ENCODE measurements at places on chromosomes 12 and 14.

- DNase-seq = no peak
These were observed 143.5 kb downstream of the PAX9 start for GRCh38 chr14:36805131-36805559.

DNA sequence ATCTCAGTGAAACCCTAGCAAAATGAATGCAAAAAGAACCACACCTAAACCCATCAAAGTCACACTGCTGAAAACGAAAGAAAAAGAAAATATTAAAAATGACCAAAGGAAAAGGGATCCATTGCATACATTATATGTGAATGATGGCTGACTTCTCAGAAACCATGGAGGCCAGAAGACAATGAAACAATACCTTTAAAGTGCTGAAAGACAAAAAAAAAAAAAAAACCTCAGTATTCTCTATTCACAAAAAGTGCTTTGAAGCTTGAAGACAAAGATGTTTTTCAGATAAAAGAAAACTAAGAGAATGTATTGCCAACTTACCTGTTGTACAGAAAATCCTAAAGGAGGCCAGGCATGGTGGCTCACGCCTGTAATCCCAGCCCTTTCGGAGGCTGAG is 4.5 kb upstream of the EVL start:
- no peak for DNase-seq

DNA sequence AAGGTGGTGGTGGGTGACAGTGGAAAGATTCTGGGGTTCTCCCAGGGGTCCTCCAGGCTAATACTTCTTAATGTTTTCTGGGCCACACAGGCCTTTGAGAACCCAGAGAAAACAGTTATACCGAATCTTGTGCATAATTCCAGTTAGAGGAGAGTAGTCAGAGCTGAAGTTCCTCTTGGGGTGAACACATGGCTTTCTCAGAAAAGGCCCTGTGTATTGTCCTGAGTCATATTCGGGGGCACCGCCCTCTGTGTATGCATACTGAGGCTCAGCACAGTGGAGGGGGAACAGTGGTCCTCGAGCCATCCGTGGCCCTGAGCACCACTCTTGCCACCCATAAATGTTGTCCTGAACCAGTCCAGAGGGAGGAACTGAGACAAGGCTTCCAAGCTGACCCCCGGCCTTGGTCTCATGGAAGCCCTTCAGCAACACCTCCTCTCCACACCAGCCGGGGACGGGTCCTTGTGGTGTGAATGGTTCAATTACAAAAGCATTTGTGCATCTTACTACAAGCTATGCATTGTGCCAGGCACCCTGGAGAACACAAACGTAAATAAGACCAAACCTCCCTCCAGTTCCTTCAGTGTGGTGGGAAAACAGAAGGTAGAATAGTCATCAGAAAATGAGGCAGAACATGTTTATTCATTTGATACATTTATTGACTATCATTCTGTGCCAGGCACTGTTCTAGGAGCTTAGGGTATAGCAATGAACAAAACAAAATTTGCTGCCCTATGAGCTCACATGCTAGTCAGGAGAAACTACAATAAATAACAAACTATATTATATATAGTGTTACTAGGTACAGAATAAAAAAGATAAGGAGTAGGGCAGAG is 9.9 kb downstream of the DHRS2 start:
- no peak for DNase-seq

- no peak for DNase-seq
These were observed 424.9 kb downstream of the PDZRN4 start for GRCh38 chr12:41612892-41613557.

GRCh38 chr12:4526923-4527546 is 11.7 kb upstream of the RAD51AP1 start:
- peak; percentile 4 for DNase-seq

GRCh38 chr14:26332966-26333365 is 264.9 kb downstream of the NOVA1 start:
- no peak for DNase-seq

GRCh38 chr12:109591041-109591440 is 17.4 kb downstream of the MVK start:
- DNase-seq = no peak

DNA sequence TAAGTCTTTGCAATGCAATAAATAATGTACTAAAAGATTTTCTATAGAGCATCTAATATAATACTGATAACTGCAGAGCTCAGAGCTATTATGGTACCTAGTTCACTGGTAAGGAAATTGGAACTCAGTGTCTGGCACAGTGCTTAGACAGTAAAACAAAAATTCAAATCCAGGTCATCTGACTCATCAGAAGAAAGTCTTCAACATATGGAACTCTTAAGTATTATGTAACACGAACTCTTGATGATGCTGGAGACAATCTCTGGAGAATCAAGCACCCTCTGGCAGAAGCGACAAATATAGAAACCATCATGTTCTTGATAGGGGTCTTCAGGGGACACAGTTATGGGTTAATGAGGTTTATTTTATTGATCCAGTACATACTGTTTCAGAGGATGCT is 37.3 kb upstream of the TRHDE start:
- peak; percentile 36 for DNase-seq

- no peak for DNase-seq
These were observed 127.1 kb downstream of the FIGNL2 start for GRCh38 chr12:51721282-51721940.

DNA sequence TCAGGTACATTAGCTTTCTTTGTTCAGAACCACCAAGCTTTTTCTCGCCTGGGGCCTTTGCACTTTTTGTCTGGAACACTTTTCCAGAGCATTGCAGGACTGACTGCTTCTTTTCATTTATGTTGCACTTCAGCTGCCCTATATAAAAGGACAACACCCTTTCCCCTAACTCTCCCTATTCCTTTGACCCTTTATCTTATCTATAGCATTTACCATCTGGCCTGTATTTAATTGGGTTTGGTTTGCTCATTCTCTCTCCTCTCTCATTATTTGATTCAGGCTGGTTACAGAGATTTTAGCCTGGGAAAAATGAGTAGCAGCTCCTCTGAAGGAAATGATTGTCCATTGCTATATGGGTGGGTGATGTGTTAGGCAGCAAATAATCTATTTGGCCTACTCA is 165.4 kb downstream of the KICS2 start:
- DNase-seq = no peak

- DNase-seq = no peak
These were observed 187.9 kb downstream of the ETV6 start for GRCh38 chr12:11837216-11837934.

GRCh38 chr12:3281588-3282383 is 204.6 kb downstream of the TSPAN9 start:
- DNase-seq = no peak

DNA sequence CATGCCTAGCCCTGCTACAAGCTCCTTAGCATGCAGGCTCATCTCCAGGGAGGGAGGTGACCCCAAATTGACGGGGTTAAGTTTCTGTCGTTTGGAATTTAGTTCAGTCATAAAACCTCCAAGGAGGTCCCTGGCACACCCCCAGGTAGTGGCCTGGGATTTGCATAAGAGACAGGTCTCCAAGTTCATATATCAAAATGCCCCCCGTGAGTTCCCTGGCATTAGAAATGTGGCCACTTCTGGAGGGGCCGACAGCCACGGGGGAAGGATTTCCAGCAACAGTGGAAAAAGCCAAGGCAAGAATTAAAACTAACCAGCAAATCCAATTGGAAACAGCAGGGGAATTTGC is 228.8 kb downstream of the BCL11B start:
- no peak for DNase-seq

GRCh38 chr12:91819132-91819447 is 326.6 kb downstream of the BTG1 start:
- no peak for DNase-seq

DNA sequence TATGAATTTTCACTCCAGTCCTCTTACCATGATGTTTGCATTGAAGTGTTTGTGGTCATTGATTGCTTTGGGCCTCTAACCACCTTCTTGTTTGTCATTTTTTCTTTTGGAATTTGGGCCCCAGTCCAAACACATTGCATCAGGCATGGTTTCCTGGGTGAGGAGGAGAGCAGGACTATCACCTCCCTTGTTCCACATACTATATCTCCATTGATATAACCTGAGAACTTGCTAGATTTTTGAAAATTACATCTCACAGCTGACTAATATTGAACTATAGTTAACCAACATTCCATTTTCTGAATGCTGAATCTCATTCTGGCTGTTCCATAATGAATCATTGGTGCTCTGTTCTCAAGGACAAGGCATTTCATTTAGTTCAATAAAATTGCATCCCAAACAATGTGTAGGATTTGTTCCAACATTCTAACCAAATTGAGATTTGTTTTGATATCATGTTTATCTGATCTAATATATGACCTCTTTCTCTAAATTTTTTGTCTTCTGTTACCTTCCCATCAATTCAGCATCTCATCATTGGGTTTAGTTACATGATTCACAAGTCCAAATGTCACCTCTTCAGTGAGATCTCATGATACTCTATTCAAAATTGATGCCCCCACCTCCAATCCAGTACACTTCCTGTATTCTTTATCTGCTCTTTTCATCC is 329.0 kb downstream of the ZFP36L1 start:
- no peak for DNase-seq

DNA sequence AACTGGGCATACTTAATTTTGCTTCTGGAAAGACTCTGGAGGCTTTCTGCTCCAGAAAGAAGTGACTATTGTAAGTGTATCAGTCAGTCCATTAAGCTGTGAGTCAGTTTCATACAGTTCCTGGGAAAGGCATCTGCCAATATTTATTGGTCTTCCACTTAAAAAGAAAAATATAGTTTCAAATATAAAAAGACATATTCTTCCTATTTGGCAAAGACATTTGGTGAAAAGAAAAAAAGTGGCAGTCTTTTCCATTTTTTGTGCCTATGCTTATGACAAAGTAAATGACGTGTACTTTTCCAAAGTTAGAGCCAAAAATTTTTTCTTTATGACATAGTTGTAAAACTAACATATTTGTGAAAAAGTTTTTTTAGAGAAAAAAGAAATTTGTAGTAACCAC is 12.3 kb downstream of the TMEM30B start:
- DNase-seq = no peak

DNA sequence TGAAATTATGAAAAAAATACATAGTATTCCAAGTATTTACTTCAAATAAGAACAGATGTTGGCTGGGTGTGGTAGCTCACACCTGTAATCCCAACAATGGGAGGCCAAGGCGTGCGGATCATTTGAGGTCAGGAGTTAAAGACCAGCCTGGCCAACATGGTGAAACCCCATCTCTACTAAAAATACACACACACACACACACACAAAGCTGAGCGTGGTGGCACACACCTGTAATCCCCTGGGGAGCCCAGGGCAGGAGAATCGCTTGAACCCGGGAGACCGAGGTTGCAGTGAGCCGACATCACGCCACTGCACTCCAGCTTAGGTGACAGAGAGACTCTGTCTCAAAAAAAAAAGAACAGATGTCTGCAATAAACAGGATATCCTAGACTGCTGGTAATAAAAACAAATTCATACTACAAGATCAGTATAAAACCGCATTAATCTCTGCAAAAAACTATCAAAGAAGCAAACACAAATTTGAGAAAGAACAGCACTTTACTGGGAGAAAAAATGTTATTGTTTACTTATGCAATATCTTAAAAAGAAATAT is 23.8 kb downstream of the EEA1 start:
- DNase-seq = no peak

DNA sequence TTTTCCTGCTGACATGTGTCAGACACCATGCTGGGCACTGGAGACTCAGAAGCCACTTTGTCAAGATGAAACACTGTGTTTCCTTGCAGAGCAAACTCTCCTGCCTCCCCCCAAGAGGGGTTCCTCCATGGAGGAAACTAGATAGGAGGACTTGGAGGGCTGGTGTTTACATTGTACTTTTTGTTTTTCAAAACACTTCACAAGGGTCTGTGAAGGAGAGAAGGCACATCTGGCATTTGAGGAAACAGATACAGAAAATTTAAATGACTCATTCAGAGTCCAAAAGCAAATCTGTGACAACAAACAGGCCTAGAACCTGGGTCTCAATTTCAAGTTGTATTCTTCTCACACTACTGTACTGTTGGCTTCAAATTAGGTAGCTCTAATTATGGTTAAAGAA is 6.7 kb upstream of the CDKL1 start:
- no peak for DNase-seq

DNA sequence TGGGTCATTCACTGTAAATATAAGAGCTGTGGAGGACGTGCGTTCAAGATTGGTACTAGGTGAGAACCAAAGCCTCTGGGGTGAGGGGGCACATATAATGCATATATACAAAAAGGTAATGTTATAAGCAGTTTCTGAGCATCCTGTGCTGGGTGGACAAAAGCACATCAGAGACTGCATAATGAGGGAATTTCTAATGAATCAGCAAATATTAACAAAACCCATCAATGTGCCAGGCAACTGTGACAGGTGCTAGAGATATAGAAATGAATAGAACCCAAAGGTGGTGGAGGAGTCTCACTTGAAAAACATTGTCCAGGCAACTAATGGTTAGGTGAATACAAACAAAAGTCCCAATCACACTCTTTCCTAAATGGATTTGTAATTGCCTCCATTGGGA is 74.7 kb downstream of the GPR65 start:
- DNase-seq = no peak

- DNase-seq = no peak
These were observed 171.1 kb downstream of the DAD1 start for GRCh38 chr14:22417914-22418313.

DNA sequence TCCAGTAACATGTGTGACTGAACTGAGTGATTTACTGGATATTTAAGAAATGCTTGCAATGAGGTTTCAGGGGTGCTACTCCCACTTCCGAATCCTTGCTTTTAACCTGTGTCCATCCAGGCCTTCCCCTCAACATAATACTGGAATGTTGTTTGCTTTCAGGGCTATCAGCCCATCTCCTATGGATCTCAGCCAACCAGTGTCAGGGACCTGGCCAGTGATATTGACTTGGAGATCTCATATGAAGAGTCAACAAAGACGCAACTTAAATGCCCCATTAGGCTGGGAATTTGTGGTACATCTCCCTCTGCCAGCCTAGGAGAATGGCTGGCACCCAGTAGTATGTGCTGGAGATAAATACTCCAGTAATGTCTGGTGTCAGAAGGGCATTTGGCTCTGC is 889 bp upstream of the IFT43 start:
- DNase-seq = no peak

DNA sequence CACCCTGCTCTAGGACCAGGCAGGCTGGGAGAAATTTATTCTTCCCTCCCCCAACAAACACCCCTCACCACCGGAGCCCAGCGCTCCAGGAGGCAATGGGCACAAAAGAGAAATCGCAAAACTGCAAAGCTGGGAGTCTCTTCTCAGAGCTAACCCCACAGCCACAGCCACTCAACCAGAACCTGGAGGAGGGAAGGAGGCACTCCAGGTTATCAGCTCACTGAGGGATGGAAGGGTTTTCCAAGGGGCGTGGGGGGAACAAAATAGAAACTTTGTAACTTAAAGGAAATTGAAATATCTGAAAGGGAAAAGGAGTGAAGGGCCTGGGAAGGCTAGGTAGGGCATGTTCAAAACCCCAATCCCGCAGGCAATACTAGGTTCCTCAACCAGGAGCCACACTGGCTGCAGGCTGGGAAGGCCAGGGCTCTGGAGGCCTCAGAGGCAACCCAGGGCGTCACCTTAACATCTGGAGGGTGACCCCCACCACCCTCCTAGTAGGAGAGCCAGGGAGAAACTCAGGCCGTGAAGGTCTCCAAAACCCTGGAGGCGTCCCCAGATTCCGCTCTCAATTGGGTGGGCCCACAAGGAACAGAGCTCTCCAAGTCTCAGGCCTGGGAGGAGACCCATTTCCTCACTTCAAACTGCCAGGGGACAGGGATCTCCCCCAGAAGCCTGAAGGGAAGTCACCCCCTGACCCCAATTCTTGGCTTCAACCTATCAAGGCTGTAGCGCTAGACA is 3.2 kb downstream of the KDM2B start:
- DNase-seq = peak; percentile 8

Data from fibroblast of skin of scalp (primary cell).